Stimulated activated CD4-positive, alpha-beta T cell treated with anti-CD3 and anti-CD28 coated beads, Interleukin-12 subunit alpha, Interleukin-12 subunit beta, amount 100 ng/mL, for 48 hours (primary cell): ENCODE measurements at places on chromosomes 2 and 18.
A peak's percentile ranks its signal among the peaks of the same experiment; 100 is the strongest.

GRCh38 chr18:71743634-71744033 is 800.5 kb downstream of the CBLN2 start:
- no peak for DNase-seq

GRCh38 chr2:237653776-237654558 is 26.6 kb downstream of the LRRFIP1 start:
- DNase-seq, result no peak

- DNase-seq, result no peak
Observed at GRCh38 chr2:33839791-33840190, 240.7 kb upstream of the FAM98A start.

DNA sequence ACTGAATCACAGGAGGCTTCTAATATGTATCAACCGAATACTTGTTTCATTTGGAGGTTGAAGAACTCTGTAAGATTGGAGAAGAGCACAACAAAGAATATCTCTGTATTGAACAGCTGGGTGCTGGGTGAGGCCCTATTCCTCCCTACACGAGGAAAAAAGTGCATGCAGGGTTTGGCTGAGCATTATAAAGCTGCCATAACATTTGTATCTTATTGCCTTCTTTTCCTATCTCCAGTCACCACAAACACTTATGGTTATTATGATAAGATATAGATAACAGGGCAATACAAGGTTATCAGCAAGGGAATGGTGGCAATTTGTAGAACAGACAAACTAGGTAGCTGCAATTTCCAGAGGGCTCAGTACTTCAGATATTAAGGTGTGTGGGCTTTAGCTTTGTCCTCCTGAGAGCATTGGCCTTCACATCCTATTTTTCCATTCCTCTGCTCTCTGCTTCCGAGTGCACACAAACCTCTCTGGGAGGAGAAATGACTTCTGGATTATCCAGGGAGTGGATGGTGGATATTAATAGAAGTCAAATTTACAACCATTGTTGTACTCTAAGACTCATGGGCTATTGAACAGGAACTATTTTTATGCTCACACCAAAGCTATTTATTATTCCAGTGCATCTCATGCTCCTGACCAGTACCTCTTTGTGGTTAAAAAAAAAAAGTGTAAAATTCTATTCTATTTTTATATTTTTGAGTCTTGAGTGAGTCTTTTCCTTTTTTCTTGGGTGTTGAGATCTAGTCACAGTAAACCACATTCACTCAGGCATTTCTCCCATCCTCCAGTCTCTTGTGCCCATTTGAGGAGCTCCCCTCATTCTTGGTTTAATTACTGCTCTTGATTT is 248.4 kb downstream of the ETAA1 start:
- DNase-seq, result no peak

GRCh38 chr2:60980071-60980815 is 37.3 kb upstream of the PEX13 start:
- no peak for DNase-seq

- DNase-seq, result no peak
Observed at GRCh38 chr2:64852771-64853241, 136.4 kb upstream of the SLC1A4 start.

DNA sequence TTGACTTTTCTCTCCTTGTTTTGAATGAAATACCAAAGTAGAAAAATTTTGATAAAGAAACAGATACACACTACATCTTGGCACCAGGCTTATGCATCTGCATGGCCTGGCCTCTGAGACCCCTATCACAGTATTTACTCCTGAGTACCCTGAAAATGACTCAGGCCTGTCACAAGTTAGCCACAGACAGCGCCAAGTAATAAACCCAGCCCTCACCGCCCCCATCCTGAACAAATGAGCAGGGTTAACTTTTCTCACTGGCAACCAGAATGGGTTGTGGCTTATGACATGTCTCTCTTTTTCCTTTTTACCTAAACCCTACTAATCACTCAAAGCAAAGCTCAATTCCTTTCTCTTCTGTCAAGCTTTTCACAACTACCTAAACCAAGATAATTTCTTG is 35.3 kb downstream of the SPRED2 start:
- DNase-seq, result peak; percentile 8

DNA sequence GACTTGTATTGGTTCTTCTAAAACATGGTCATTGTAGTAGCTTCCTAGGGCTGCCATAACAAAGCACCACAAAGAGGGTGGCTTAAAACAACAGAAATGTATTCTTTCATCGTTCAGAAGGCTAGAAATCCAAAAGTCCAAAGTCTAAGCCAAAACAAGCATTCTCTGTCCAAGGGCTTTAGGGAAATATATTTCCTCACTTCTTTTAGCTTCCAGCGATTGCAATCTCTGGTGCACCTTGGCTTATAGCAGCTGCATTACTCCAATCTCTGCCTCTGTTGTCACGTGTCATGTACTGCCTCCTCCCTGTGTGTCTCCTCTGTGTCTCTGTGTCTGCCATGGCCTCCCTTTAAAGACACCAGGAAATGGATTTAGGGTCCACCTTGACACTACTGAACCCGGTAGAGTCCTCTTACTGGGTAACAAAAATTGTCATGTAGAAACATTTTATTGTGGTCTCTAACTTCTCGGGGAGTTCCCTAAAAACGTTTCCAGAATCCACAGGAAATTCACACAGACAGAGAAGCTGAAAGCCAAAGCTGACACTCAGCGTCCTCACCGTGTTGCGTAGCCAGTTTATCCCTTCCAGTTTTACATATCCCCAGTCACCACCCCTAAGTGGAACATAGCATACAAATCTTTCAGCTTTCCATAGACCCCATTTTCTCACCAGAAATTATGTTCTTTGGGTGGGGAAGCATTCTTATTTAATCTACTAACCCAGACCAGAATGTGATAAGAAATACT is 20.7 kb upstream of the TTN start:
- DNase-seq, result no peak

DNA sequence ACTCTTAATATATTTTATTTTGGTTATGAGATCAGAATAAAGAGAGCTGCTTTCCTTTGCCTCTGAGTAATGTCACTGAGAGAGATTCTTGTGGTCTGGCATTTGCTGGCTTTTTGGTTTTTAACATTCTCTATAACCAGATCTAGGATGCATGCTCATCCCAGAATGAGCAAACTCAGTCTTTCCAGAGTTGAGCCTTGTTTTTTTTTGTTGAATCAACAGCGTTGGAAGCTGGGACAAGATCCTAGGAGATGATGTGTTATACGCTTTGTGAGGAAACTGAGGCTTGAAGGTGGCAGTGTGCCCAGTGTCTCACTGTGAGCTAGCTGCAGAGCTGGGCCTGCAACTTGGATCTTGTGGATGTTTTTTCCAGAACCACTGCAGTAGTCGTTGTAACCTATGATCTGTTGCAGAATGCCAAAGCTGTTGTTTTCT is 19.5 kb downstream of the MYO1B start:
- DNase-seq, result no peak

DNA sequence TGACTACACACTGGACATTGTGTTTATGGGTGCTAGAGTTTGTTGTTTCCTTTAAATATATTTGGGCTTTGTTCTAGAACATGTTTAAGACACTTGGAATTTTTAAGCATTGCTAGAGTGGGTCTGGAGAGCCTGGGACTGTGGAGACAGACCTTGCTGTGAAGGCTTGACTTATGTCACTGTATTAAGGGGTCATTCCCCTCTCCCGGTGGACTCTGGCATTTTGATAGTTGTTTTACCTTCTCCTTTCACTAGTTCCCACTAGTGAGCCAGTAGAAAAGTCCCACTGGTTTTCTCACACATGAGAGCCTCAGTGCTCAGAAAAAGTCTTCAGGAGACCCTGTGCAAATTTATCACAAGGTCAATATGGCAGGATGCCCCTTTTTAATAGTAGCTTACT is 18.6 kb downstream of the ADNP2 start:
- DNase-seq, result no peak

DNA sequence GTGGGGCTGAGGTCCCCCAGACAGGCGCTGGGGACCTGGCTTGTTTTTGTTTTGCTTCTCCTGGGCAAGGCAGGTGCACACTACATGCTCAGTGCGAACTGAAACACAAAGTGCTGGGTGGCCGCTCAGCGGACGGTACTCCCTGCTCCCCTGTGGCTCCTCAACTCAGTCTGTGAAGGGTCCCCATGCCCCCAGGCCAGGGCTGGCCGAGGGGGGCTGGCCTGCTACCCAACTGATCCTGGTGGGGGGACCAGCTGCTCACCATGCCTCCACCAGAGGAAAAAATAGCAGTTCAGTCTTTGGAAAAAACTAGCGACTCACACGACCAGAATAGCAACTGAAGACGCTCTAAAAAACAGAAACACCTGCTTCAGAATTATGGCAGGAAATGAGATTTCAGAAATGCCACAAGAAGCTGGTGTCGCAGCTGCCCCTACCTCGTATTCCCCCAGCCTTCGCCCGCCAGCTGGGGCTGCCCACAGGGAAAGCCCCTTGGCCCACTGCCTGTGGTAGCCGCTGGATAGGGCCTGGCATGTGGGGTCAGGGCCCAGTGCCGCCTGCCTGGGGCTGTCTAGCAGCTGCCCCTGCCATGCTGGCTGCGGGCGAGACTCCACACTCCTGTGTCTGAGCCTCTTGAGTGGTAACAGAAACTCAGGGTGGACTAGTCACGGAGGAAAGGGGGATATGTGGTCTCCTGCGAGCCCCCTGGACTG is 43.7 kb downstream of the MEX3C start:
- peak; percentile 24 for DNase-seq

DNA sequence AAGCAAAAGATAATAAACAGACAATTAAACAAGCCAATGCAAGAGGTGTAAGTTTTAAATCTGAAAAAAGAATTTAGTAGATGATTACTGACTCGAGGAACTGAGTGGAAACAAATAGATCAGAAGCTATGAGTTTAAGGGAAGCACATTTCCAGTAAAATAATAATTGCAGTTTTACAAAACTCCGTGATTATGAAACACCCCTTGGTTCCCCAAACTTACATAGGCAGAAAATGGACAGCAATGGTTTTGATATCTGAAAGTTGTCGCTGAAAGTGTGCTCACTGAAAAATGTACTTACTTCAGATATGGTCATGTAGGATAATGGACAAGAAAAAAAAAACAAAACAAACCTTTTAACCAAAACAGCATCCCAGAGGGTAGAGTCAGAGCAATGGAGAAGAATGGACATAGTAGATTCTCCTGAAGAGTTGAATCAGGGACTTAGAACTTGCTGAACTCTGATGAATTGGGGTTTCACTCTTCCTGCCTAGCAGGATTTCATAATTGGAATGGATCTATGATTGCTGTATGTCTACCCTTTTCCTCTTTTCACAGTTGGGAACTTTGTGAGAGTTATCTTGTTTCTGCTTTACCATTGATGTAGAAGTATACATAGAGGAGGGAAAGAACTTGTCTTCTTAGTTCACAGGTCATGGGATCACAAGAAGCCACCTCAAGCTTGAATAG is 305.6 kb upstream of the ZEB2 start:
- DNase-seq, result no peak

GRCh38 chr2:11540148-11540995 is 6.5 kb downstream of the GREB1 start:
- no peak for DNase-seq

GRCh38 chr2:172869861-172870260 is 134.2 kb downstream of the RAPGEF4 start:
- DNase-seq, result no peak

DNA sequence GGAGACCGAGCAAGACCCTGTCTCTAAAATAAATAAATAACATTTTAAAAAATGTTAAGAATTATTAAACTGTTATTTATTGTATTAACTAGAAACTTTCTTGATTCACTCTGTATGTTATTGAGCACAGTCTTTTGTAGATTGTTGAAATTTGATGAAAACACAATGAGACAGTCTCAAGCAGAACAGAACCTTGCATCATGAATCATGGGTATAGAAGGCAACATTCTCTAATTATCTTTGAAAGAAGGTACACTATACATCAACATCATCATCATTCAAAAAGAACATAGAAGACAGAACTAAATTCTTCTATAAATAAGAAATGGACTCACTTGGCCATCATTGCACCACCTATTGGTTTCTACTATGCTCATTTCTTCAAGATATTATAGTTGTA is 67.7 kb downstream of the SLC8A1 start:
- DNase-seq, result no peak

GRCh38 chr2:143296089-143296488 is 166.9 kb downstream of the ARHGAP15 start:
- no peak for DNase-seq

- DNase-seq, result no peak
Observed at GRCh38 chr2:16255120-16255519, 314.8 kb downstream of the MYCN start.

- no peak for DNase-seq
Observed at GRCh38 chr18:61551586-61551985, 218.4 kb downstream of the CDH20 start.

- no peak for DNase-seq
Observed at GRCh38 chr2:8333177-8333831, 348.6 kb upstream of the ID2 start.

- DNase-seq, result no peak
Observed at GRCh38 chr2:111052621-111053020, 68.1 kb upstream of the BCL2L11 start.

GRCh38 chr2:134845719-134846118 is 7.3 kb downstream of the ACMSD start:
- no peak for DNase-seq

- no peak for DNase-seq
Observed at GRCh38 chr2:135948642-135949355, 36.6 kb downstream of the DARS1 start.

- DNase-seq, result no peak
Observed at GRCh38 chr2:97868986-97869721, 126.6 kb downstream of the TMEM131 start.

DNA sequence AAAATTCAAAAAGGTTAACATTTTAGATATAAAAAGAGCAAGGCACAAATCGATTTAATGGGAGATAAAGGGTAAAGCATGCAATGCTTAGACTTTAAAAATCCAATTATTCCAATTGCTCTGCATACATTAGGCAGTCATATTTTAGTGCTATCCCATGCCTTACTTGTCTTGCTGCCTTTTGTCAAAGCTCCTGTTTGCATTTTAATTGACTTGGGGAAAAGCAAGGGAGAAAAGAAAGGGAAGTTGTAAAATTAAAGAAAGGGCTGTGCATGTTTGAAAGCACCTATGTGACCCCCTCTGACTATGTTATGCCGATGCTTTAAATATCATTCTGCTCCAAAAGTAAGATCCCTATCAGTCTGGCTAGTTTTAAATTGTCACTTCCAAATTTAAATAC is 193.7 kb upstream of the VWC2L start:
- DNase-seq, result no peak

DNA sequence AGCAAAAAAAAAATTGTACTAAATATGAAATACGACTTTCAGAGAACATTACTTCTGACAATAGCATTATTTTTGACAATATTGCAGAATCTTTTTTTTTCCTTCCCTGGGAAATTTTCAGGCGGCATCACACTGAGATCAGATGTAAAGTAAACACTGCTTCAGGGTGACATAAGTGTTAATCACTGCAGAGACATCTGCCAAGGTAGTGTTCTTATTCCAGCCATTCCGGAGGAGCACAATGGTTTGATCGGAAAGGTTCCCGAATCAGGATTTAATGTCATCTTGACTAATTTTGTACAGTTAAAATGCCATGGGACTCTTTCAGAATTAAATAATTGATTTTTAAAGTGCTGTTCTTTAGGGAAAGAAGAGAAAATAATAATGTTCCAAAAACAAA is 56.7 kb upstream of the ZNF236 start:
- no peak for DNase-seq

- DNase-seq, result no peak
Observed at GRCh38 chr2:215771241-215771640, 242.1 kb downstream of the MREG start.

- no peak for DNase-seq
Observed at GRCh38 chr18:74395648-74396154, 61.4 kb downstream of the DIPK1C start.

- no peak for DNase-seq
Observed at GRCh38 chr18:80245781-80246444, 1.4 kb downstream of the PARD6G start.

- no peak for DNase-seq
Observed at GRCh38 chr2:238653431-238654109, 194.3 kb upstream of the TWIST2 start.

GRCh38 chr18:41798879-41799278 is 156.2 kb upstream of the PIK3C3 start:
- no peak for DNase-seq
